ENCODE measurements at places on chromosomes 5 and 9.
A peak's percentile ranks its signal among the peaks of the same experiment; 100 is the strongest.

DNA sequence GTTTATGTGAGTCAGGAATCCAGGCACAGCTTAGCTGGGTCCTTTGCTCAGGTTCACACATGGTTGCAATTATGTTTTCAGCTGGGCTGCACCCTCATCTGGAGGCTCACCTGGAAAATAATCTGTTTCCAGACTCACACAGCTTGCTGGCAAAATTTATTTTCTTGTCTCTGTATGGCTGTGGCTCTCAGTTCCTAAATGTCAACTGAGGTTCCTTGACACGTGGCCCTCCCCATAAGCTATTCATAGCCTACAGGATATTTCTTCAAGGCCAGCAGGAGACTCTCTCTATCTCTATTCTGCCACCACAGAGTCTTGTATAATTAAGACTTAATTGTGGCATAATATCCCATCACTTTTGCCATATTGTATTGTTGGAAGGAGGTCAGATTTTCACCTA, 732.0 kb downstream of the CDH18 start:
- no peak for DNase-seq

DNA sequence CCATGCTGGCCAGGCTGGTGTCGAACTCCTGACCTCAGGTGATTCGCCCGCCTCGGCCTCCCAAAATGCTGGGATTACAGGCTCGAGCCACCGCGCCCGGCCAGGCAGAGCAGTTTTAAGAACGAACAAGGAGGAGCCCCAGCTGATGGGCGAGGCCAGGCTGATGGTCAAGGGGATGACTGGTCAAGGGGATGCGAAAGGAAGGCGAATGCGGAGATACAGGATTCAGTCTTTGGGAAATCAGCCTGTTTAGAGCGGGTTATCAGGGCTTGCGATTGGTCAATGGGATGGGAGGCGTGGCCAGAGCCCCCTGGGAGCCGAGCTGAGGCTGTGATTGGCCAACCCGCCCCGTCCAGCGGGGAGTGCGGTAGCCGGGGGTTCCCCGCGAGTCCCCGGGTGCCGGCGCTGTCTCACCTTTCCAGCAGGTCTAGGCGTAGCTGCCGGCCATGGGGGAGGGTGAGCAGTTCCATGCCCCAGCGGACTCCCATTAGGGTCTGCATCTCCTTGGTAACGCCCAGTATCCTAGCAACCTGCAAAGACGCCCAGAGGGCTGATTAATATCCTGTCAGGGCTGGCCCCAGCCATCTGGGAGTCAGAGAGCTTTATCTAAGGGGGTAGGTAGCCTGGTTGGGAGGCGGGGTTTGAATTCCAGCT, 7.5 kb upstream of the TOR2A start:
- peak; percentile 55 for DNase-seq

DNA sequence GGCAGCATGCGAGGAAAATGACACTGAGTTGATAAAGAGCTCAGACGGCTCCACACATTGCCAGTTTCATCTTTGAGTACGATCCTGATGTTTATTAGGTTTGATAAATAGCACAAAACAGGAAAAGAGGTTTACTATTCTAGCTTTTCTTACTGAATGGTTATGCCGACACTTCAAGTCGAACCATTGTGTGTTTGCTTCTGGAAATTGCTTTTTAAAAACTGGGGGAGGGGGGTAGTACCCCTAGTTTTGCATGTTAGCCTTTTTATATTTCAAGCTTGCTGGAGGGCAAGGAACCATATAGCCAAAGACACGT, 5.2 kb downstream of the PTCH1 start:
- no peak for DNase-seq

DNA sequence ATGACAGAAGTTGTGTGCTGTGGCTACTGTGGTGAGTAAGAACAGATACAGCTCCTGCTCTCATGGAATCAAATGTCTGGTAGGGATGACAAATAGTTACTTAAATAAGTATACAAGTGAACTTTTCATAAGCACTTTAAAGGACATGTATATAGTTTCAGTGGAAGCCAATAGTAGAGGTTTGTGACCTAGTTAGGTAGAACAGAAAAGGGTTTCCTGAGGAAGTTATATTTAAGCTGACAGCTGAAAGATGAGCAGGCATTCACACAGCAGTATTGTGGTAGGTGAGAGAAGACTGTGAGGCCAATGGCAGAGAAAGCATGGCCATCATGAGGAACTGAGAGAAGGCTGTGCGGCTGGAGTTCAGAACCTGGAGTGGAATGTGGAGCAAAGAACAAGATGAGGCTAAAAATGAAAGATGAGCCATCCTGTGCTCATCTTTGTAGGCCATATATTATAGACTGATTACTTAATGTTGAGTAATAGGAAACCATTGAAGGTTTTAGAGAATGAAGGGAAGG, 15.4 kb downstream of the FAM174A start:
- DNase-seq, result no peak

GRCh38 chr9:25377039-25377438, 301.2 kb downstream of the TUSC1 start:
- no peak for DNase-seq

- no peak for DNase-seq
Observed at GRCh38 chr5:98104454-98105188, 668.8 kb upstream of the RGMB start.

GRCh38 chr9:75183306-75183705, 95.0 kb downstream of the OSTF1 start:
- DNase-seq, result no peak

- DNase-seq, result no peak
Observed at GRCh38 chr5:174348311-174348981, 302.9 kb downstream of the NSG2 start.

DNA sequence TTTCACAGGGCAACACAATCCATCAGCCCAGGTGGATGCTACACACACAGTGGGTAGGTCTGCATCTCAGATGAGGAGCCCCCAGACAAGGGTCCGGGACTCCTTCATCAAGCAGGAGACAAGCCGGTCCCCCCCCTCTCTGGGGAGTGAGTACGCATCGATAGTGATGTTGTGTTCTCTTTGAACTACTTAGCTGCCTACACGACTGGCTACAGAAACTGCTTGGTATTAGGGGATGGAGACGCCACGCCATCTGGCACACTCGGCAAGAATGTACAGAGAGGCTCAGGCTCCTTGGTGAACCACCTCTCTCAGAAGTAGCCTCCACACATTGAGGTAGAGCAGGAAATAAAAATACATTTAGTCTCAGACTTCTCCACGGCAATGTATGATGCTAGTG, 179.8 kb downstream of the CNTNAP3 start:
- no peak for DNase-seq

DNA sequence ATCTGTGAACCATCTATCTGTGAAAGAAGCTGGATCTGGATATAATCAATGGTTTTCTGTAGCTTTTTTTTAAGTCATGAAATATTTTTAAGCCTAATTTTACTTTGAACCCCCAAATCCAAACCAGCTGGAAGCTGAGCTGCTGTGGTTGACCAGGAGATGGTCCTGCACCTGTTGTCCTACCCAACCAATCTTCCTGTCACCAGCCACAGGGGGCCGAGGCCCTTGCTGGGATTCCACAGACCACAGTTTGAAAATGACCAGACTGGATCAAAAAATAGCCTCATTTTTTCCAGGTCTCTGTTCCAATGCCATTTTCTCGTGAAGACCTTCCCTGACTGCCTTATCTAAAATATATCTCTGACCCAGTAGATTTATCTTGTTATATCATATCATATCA, 200.6 kb downstream of the SGCD start:
- DNase-seq, result no peak

All from astrocyte of the spinal cord (primary cell).